ENCODE measurements at places on chromosomes 1 and 21.

GRCh38 chr1:228867951-228868730 is 132.9 kb downstream of the RHOU start:
- no peak for DNase-seq

GRCh38 chr1:161153176-161153575 is 602 bp upstream of the UFC1 start:
- DNase-seq = no peak

- DNase-seq = no peak
Measured at GRCh38 chr1:10728595-10729410, 67.6 kb downstream of the CASZ1 start.

DNA sequence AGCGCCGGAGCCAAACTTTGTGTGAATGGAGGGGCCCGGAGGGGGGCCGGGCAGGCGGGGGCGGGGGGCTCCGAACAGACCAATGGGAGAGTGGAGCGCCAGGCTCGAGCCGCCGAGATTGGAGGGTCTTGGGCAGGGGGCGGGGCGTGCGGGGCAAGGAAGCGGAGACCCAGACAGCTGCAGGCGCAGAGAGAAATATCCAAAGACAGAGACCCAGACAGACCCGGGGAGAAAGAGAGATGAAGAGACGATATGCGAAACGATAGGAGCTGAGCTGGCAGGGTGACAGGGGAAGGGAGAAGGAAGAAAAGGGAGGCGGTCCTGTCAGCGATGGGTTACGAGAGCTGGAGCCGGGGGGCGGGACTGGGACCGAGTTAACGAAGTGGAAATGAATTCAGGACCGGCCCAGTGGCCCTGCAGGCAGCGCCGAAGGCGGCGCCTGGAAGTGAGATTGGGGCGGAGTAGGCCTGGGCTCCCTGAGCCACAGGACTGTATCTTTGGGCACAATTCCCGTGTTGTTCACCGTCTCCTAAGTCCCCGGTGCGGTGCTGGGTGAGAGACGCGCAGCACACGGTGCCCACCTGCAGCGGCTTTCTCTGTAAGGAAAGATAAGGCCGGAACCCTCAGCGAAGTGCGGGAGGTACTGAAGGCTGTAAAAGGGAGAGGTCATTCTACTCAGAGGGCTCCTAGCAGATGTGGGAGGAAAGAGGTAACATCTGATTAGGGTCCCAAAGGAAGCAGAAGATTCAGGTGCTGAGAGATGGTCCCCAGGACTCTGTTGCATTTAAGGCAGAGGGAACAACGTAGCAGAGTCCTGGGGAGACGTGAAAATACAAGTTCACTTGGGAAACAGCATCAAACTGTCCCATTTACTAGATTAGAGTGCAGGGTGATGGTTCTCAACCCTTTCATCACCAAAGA is 543 bp upstream of the KCNJ10 start:
- peak; percentile 28 for DNase-seq

- no peak for DNase-seq
Measured at GRCh38 chr21:31258073-31258472, 86.0 kb downstream of the TIAM1 start.

DNA sequence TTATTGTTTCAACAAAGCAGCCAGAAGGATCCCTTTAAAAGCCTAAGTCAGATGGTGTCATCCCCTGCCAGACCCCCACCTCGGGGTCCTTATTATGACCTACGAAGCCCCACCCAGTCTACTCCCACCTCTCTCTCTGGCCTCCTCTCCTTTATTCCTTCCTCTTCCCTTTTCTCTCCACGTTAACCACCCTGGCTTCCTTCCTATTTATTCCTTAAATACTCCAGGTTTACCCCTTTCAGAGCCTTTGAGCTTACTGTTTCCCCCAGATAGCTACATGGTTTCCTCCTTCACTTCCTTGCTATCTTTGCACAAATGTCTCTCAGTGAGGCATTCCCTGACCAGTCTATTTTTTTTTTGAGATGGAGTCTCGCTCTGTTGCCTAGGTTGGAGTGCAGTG is 12.0 kb upstream of the SLC9A1 start:
- no peak for DNase-seq

GRCh38 chr1:187903223-187903622 is 1074.5 kb downstream of the PLA2G4A start:
- DNase-seq = no peak

DNA sequence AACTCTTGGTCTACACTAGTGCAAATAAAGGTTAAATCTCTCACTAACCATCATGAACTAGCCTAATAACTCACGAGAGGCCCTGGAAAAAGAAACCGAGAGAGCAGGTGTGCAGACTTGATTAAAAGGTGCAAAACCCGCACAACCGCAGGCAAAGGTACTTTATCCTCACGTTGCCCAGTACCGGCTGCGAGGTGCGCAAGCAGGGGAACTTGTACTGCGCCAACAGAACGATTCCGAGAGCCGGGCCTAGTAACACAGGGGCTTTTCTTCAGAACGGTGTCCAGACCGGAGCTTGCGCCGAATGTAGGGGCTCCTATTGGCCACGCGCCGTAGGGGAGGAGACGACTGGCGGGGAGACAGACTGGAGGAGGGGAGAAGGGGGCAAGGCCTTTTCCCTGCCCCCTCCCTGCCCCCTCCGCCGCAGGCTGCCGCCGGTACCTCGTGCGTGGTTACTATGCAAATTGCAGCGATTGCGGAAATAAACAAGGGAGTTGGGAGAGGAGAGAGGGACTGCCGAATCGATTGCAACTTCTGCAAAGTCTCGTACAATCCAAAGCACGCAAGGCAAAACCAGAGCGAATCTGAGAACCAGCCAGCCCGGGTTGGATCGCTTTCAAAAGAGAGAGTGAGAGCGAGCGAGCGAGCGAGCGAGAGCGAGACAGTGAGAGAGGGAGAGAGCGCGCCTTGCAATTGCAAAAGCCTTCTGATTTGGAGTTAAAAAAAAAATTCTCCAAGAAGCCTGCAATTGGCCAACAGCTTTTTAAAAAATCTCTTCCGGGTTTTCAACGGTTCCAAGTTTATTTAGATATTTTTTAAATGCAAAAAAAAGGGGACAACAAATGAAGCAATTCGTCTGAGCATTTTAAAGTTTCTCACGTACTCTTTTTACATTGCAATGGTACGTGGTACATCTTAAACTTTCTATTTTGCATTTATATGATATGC is 5.4 kb upstream of the NFIA start:
- DNase-seq = no peak

- DNase-seq = no peak
Measured at GRCh38 chr1:177802304-177802703, 167.6 kb downstream of the SEC16B start.

GRCh38 chr1:4404854-4405590 is 249.4 kb upstream of the AJAP1 start:
- no peak for DNase-seq

- DNase-seq = no peak
Measured at GRCh38 chr21:17711896-17712295, 99.2 kb upstream of the BTG3 start.

DNA sequence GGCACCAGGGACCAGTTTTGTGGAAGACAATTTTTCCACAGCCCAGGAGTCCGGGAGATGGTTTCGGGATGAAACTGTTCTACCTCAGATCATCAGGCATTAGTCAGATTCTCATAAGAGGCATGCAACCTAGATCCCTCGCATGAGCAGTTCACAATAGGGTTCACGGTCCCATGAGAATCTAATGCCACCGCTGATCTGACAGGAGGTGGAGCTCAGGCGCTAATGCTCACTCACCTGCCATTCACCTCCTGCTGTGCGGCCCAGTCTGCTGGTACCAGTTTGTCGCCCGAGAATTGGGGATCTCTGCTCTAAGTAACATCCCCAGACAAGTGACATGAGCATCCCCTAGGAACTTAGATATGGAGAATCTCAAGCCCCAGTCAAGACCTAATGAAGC is 180.7 kb downstream of the COQ8A start:
- no peak for DNase-seq

DNA sequence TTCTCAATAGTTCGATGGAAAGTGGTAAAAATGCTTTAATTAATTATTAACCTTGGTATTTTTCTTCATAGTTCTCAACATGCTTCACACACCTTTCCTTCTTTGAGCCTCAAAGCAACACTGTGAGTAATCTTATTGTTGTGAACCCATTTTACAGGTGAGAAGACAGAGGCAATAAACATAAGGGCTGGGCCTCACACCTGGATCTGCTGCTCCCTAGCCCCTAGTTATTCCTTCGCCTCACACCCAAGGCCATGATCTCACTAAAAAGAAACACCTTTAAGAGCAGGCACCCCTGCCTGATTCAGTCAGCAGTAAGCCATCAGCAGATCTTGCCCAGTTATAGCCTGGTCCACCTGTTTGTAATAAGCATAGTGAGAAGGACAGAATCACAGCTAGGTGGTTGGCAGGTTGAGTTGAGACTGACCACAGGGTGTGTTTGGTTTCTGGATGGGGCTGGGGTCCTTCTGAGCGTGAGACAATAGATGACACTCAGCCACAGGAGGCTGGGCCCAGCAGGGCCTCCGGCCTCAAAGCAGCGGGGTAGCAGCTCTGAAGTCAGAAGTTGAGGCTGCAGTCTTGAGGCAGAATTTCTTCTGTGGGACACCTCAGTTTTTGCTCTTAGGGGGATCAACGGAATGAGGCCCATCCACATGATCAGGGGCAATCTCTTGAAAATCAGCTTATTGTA is 203.9 kb downstream of the RHOU start:
- no peak for DNase-seq

- DNase-seq = no peak
Measured at GRCh38 chr1:81225789-81226602, 574.7 kb upstream of the ADGRL2 start.

- DNase-seq = no peak
Measured at GRCh38 chr1:204738506-204738905, 53.0 kb upstream of the LRRN2 start.

GRCh38 chr1:167821969-167822685 is 91.8 kb downstream of the ADCY10 start:
- DNase-seq = no peak

- no peak for DNase-seq
Measured at GRCh38 chr21:43645136-43645891, 14.0 kb downstream of the HSF2BP start.

GRCh38 chr1:184800876-184801275 is 46.2 kb upstream of the EDEM3 start:
- DNase-seq = no peak

GRCh38 chr1:218030846-218031245 is 254.2 kb upstream of the RRP15 start:
- no peak for DNase-seq

DNA sequence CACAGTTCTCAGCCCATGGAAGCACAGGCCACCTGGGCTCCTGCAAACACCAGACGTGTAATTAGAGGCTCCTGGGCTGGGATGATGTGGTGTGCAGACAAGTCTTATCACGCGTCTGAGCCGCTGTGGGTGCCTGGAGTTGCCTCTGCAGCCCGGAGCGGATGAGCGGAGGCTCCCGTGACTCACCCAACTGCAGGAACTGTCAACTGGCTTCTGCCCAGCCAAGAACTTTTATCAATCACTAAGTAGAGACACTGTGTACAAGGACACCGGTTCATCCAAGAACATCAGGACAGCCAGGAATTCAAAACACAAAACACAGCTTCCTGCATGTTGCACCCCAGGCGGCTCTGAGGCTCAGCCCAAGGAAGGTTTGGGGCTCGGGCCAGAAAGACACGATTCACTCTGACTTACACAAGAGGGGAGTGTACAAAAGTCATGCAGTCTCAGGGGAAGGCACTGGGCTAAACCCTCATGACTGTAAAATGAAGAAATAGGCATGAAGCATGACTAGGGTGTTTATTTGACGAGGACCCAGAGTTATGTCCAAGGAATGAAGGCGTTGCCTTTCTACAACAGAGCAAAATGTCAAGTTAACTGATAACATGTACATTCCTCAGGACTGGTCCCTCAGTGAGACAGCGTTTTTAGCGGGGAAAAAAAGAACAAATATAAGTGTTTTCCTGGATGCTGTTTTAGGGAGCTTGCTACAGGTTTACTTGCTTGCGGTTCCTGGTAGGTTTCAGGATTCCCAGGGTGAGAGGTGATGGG is 21.1 kb downstream of the ERRFI1 start:
- no peak for DNase-seq

DNA sequence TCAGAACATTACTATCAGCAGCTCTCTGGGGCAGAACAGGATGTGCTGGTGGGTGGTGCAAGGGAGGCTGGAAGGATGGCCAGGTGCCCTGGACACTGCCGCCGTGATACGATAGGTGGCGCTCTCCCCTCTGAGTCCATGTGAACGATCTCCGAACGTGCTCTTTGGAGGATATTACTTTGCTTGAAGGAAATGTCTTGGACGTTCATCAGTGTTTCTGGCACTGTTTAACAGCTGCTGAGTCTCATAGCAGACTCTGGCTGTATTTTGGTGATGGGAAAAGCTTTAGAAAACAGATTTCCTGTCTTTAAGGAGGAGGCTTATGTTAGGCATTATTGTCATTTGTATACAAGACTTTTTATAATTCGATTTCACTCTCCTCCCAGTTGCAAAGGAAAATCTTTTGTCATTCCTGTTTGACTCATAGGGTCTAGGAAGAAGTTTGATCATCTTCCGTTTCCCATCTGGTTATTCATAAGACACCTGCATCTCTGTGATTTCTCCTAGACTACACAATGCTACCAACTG is 386.2 kb upstream of the ADGRL2 start:
- no peak for DNase-seq

DNA sequence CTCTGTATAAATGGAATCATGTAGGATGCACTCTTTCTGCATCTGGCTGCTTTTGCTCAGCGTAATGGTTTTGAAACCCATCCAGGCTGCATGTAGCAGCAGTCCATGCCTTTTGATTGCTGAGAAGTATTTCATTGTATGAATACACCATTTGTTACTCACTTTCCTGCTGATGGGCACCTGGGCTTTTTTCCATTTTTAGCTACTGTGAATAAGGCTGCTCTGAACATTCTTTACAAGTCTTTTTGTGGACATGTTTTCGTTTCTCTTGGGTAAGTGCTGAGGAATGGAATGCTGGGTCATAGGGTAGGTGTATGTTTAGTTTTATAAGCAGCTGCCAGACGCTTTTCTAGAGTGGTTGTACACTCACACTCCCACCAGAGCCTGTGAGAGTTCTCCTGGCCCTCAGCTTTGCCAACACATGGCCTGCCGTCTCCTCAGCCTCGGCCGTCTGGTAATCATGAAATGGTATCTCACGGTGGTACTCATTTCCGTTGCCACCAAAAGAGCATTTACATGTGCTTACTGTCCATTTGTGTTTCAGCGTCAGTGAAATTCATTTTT is 22.7 kb downstream of the SLX9 start:
- no peak for DNase-seq

GRCh38 chr1:84299536-84300170 is 1.9 kb upstream of the SAMD13 start:
- no peak for DNase-seq

DNA sequence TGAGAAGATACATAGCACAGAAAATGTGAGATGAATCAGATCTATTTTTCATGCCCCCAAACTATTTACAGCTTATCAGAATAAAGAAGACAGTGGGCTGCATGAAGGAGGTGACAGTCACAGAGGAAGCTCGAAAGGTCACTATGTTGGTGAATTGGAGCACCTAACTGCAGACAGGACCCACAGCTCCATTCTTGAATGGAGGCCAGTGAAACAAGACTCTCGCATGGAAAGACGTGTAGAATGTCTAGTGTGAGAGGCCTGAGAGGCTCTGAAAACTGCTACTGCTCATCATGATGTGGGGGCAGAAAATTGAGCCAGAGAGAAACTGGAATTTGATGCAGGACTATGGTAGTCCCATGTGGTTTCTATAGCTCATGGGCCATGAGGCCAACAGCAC is 60.3 kb upstream of the CCDC190 start:
- no peak for DNase-seq

GRCh38 chr1:94156096-94156625 is 35.2 kb upstream of the ABCA4 start:
- no peak for DNase-seq

GRCh38 chr1:29826646-29827045 is 590.3 kb downstream of the PTPRU start:
- no peak for DNase-seq

Measured in stimulated activated CD4-positive, alpha-beta T cell treated with anti-CD3 and anti-CD28 coated beads, TNF-alpha, amount 100 ng/mL, for 4 hours (primary cell).